D341Med (cell line): ENCODE measurements at places on chromosomes 2 and 18.

DNA sequence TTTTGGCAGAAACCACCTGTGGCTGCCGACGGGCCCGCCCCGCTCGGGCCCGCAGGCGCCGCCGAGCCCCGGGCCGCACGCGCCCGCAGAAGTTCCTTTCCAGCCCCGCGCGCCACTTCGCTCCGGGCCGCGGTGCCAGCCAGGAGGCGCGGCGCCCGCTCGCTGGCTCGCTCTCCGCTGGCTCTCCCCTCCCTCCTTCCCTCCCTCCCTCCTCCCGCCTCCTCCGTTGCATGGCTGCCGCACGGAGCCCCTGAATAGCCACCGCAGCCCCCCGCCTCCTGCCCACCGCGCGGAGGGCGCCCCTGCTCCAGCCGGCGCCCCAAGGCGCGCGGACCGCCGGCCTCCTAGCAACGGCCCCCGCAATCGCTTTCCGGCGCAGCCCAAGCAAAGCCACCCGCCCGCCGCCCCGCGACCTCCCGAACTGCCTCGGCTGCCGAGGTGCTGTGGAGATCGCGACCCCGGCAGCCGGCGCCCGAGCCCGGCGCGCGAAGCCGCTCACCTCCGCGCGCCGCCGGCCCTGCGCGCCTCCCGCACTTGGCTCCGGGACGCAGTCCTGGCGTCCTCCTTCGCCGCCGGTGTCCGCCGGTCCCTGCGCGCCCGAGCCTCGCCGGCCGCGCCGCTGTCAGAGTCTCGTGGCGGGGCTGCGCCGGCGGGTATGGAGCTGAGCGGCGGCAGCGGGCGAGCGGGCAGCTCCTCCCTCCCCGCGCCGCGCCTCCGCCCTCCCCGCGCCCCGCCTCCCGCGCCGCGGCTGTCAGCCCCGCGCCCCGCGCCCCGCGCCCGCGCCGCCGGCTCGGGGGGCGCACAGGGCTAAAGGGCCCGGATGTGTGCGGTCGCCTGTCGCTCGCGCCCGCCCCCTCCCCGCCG lies at the start of gene ZBTB7C:
TSS of gene ZBTB7C (minus strand) at position 657 of the 864 bp plus-strand sequence.
- peak; percentile 90 for DNase-seq

GRCh38 chr2:136021976-136022375 lies 36.5 kb upstream of the DARS1 start:
- no peak for DNase-seq

DNA sequence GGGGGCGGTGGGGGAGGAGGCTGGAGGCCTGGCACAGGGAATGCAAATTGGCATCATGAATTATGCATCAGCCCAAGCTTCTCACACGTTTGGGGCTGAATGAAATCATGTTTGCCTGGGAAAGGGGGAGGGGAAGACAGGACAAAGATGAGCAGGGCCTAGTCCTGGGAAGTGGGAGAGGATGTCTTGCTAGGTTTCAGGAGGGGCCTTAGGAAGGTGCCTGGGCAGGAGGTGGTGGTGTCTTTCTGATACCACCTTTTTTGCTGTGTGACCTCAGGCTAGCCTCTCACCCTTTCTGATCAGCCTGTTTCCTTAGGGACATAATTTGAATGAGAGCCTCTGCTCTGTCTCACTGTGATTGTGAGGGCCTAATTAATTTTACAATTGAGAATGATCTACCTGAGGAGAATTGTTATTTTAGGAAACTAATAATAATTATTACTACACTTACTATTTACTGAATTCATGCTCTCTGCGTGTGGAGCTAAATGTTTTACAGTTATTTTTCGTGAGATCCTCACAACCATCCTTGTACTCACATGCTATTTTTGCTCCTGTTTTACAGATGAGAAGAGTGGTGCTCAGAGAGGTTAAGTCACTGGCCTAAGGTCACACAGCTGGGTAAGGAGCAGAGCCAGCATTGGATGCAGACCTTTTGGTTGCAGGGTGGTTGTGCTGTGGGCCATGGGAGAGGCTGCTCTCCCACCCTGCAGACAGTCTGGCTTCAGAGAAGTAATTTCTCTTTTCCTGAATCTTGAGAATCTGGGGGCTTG lies 39.6 kb downstream of the INHBB start:
- DNase-seq = no peak

GRCh38 chr2:218003281-218003944 lies 618 bp upstream of the TNS1 start:
- DNase-seq = no peak

DNA sequence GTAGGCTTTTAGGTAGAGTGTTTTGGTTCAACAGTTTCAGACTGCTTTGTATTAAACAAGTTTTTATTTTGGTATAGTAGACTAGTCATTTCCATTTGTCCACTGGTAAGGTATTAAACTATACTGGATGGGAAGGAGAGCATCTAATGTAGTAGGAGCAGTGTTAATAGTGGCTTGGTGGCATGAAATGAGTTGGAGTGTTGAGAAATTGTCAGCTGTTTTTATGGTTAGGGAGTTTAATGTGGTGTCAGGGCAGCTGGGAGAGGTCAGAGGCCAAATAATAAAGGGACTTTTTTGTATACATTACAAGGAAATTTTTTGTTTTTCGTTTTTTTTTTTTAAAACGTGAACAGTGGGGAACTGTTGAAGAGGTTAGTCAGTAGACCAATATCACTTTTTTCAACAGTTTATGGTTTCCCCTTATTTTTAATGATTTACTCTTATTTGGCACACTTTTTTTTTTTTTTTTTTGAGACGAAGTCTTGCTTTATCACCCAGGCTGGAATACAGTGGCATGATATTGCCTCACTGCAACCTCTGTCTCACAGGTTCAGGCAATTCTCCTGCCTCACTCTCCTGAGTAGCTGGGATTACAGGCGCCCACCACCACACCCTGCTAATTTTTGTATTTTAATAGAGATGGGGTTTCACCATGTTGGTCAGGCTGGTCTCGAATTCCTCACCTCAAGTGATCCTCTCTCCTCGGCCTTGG lies 21.2 kb downstream of the ACTR3 start:
- no peak for DNase-seq

GRCh38 chr18:33282709-33283333 lies 157.7 kb downstream of the CCDC178 start:
- no peak for DNase-seq
